ENCODE measurements at places on chromosomes 13 and 19. TPM values are rescaled to one million over a fixed set of nuclear protein-coding genes. Genes with fewer than 3 reads are reported as not detected.

The ELSPBP1 gene
- not detected for total RNA-seq

The PROZ gene
- not detected for total RNA-seq

The MISP3 gene
- 2.7 TPM for total RNA-seq

GRCh38 chr19:46404055-46404752 lies 9.2 kb downstream of the CCDC8 start:
- no peak for DNase-seq
- peak overlapping the region; percentile 73 for H3K4me3 ChIP-seq
- peak overlapping the region; percentile 81 for H3K27ac ChIP-seq
- H3K36me3 ChIP-seq = no peaks in the 10 kb centered on the region

DNA sequence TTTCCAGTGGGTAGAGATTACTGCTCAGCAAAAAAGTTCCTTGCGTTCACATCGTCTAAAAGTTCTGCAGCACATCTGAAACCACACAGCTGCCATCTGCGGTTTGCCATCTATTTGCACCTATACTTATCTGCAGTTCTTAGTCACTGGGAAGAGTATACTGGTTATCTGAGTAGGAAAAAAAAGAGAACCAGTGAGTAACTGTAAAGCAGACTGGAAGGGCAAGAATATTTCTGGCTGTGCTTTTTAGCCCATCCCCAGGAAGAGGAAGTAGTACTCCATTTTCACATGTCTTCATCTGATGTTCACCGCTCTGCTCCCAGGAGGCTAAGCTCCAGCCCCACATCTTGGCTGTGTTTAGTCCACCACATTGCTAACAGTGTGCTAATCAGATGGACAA lies 35.6 kb downstream of the EFNB2 start:
- no peaks in the 10 kb centered on the region for H3K36me3 ChIP-seq
- DNase-seq = no peak
- peaks cover 10% of the 10 kb centered on the region for H3K4me1 ChIP-seq
- no peak overlapping the region for H3K4me3 ChIP-seq
- H3K27me3 ChIP-seq = no peaks in the 10 kb centered on the region

DNA sequence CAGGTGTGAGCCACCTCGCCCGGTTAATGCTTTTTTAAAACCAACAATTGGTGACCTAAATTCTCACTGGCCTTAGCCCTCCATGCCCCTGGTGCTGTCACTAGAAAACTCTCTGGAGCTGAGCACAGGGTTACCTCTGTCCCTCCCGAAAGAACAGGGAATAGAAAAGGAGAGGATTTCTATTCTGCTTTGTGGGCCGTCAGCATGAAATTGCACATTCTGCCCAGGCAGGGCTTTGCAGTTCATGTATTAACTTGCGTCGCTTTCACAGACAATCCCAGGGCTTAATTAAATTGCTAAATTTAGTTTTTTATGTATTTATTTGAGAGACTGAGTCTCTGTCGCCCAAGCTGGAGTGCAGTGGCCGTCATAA lies 583 bp upstream of the ZNF480 start:
- peaks cover 23% of the 10 kb centered on the region for H3K36me3 ChIP-seq
- no peaks in the 10 kb centered on the region for H3K27me3 ChIP-seq

All from thoracic aorta (tissue), 2 donors.